ENCODE measurements at places on chromosomes 2 and 18.

DNA sequence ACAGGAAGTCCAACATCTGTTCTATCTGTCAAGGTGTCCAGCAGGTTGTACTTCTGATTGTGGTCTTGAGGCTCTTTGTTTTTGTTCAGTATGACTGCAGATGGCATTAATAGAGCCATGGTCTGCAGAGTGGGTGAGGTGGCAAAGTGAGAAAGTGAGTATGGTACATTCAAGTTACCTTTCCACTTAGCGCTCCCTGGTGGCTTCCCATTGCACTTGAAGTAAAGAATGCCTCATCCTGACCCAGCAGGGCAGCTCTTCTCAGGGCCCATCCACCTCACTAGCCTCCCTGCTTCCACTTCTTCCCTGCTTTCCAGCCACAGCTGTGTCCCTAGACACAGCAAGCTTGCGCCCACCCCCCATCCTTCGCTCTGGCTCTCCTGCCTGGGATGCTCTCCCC is 148.0 kb upstream of the ALPP start:
- DNase-seq, result peak; percentile 31

DNA sequence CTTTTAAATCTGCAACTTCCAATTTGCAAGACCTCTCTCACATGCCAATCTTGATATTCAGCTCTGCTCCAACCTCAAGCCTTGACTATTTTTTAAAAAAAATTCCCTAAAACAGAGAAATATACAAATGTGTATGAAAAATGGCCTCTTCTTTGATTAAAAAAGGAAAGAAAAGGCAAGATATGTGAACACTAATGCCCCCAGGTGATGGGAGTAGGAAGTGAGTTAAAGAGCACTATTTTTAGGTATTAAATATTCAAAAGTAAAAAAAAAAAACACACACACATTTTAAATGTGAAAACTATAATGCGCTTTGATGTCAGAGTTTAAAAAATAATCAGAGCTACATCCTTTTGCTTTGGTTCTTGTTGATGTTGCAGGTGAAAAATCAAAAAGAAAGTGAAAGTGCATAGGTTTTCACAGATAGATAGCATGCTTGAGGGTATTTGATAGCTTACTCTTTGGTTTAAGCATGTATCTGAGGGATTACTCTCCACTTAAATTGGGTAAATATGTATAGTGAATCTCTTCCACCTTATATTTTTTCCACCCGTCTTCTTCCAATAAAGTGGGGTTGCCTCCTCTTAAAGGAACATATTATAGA is 406.0 kb upstream of the POU3F3 start:
- DNase-seq, result peak; percentile 43

DNA sequence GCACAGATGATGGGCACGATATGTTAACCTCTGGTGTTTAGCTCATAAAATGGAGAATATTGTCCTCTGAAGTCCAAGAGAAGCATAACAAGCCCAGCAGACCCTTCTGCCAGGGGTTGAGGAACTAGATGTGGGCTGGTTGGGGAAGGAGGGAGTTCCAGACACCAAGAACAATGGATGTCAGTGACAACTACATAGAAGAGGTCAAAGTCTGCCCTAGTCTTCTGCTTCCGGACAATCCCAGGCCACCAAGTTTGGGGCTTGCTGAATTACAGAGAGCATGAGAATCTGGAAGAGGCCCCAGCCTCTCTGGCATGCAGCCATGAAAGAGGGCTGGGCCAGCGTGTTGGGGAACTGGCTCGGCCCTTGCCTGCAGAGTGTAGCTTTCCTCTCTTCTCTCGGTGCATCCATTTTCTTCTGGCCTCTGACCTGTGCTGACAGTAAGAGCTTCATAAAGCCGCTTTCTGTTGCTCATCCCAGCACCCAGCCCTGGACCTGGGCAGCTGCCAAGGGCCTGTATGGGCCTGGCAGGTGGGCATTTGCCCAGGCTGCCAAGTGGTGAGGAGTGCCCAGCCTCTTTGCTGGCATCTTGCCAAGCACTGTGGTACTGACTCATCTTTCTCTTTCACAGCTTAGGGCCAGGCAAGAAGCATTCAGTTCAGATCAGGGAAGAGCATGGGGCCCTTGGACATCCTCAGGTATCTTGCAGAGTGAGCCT is 14.6 kb upstream of the LAPTM4A start:
- no peak for DNase-seq

DNA sequence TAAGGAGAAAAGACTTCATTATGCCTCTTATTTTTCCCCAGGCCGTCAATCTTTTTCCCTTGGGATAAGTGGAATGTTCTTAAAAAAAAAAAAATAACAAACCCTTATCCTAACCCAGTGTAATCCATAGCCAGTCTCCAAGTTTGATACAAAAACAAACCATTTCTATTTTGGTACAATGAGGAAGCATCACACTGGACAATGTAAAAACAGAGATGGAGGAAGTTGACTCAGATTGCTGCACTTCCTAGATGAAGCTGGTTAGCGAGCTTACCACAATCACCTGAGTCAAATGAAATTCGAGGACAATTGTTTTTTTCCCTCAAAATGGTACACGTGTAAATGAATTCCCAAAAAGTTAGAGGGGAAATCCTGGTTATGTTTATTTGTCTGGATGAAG is 259.7 kb downstream of the TCF4 start:
- peak; percentile 11 for DNase-seq

- DNase-seq, result no peak
These were observed 245.1 kb downstream of the LDLRAD4 start for GRCh38 chr18:13463526-13464210.

DNA sequence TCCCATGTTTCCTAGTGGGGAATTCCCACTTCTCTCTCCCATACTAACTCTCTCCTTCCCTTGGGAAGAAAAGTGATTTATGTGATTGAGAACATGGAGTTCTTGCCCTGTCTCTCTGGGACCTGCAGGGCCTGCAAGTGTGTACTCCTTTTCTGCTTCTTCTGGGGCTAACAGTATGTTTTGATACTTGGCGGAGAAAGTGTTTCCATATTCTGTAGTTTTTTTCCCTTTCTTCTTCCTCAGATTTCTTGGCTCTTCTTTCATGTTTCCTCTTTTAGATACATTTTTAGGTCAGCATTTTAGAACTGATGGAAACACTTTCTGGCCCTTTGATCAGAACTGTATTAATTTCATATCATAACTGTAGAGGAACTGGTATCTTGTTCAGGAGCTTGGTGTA is 352.2 kb downstream of the DLGAP1 start:
- no peak for DNase-seq

- no peak for DNase-seq
These were observed 35.8 kb upstream of the PTPN4 start for GRCh38 chr2:119723784-119724467.

GRCh38 chr2:222424729-222425671 is 657 bp downstream of the SGPP2 start:
- no peak for DNase-seq

DNA sequence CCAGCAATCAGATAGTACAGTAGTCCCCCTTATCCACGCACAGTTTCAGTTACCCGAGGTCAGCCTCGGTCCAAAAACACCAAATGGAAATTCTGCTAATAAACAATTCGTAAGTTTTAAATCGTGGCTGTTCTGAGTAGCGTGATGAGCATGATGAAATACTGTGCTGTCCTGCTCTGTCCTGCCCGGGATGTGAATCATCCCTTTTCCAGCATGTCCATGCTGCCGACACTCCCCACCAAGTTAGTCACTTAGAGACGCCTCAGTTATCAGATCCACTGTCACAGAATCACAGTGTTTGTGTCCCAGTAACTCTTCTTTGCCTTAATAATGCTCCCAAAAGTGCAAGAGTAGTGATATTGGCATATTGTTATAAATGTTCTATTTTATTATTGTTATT is 62.1 kb downstream of the MEX3C start:
- DNase-seq, result no peak

- no peak for DNase-seq
These were observed 74.0 kb upstream of the SULT1C3 start for GRCh38 chr2:108165729-108166128.

All from OCI-M1 (cell line).